ENCODE measurements at places on chromosomes 5 and 9. TPM values are rescaled to one million over a fixed set of nuclear protein-coding genes. Genes with fewer than 3 reads are reported as not detected.

PCDHB12 gene
- 10.7 TPM for total RNA-seq

TRIM52 gene
- 18.7 TPM for total RNA-seq

NUTM2G gene
- total RNA-seq: not detected

GRCh38 chr5:112221128-112221527, 197.9 kb downstream of the EPB41L4A start:
- DNase-seq: no peak

GRCh38 chr5:59293700-59294099, 599.8 kb downstream of the PDE4D start:
- DNase-seq: no peak

GRCh38 chr5:39352951-39353350, 11.3 kb downstream of the C9 start:
- peak; percentile 19 for DNase-seq

- DNase-seq: no peak
Measured at GRCh38 chr5:75666801-75667200, 50.4 kb downstream of the POC5 start.

GRCh38 chr9:107566611-107567061, 77.1 kb upstream of the KLF4 start:
- DNase-seq: no peak

DNA sequence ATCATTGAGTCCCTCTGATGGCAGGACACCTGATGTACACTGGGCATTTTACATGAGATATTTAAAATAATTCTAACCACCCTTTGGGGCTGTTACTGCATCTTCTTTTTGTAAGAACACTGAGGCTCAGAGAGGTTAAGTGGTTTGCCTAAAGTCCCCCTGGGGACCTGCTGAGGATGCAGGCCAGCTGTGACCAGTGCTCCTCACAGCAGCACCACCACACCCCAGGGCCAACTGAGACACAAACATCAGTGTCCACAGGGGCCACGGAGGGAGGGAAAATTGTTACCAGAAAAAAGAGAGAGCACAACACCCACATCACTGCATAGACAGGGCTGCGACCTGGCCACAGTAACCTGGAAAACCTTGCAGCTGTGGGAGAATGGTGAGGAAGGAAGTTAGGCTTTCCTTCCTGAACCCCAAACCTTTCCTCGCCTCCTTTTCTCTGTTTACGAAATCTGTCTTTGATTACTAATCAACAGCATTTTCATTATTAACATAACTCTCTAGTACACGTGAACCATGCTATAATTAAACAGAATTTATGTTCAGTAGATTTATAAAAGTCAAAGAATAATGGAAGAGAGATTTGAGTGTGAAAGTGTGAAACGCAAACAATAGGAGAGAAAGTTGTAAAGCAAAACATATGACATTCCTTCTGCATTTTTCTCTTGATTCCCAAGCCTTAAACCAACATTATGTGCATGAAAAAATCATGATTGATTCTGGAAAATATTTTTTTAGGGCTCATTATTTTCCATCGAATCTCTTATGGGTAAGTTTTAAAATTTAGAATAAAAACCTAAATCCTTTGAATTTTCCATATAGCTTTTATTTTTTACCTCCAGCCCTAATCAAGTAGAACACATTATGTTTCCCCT, 228.1 kb upstream of the DAPK1 start:
- no peak for DNase-seq

SPATA9 gene
- 0.40 TPM for total RNA-seq

DNA sequence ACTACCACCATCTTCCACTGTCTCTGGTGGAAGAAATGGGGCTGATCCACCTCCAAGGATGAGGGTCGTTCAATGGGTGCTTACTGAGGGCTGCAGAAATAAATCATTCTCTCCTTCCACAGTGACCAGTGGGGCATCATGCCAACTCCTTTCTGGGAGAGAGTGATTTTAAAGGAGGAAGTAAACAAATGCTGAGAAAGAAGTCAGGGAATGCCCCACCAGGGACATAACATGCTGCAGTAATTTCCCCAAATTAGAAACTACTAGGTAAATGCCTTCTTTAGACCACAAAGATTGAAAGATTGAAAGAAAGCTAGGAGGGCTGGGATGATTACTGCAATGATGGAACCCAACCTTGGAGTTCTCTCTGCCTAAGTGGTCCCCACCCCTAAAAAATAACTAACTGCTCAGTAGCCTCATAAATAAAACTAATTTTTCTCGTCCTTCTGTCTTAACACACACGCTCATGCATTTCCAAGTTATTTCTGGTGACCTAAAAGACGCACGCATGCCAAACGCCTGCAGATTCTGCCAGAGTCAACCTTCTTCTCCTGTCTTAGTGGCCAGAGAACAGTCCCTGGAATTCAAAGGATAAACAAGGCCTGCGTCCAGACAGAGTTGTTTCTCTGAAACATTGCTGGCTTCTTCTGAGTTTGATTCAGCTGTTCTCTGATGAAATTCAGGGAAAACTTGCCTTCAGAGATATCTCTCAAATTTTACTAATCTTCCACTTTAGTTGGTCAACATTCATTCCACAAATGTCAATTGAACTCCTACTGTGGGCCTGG, 250.0 kb downstream of the NR3C1 start:
- DNase-seq: no peak

GRCh38 chr5:160937570-160937969, 85.6 kb upstream of the ATP10B start:
- no peak for DNase-seq

DNA sequence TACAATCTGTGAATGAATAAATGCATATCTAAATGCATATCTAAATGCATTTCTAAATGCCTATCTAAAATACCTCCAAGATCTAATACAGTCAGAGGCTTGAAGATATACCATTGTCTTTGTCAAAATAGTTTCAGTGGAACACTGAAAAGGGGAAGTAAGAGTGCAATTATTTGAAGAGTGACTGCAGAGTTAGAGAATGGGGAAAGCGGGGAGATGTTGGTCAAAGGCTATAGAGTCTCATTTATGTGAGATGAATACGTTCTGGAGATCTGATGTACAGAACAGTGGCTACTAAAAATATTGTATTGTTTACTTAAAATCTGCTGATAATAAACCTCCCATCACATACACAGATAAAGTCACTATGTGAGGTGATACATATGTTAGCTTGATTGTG, 1126.2 kb upstream of the CDH9 start:
- DNase-seq: no peak

RLN1 gene
- 1.6 TPM for total RNA-seq

DNA sequence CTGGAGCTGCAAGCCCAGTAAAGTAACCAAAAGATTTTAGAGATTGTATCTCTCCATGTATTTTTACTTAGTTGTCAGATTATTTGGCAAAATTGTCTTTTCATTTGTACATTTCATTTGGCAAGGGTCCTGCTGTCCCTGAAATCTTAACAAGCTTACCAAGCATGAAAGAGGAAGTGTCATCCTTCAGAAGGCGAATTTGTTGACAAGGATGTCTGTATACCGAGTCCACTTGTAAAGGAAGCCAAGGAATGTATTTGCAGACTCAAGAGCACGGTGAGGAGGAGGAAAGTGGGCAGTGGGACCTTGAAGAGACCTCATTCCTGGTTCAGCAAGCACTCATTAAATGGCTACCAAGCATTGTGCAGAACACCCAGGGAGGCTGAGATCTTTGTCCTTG, 7.5 kb upstream of the OTULINL start:
- peak; percentile 65 for DNase-seq

IGIP gene
- total RNA-seq: 9.6 TPM

- no peak for DNase-seq
Measured at GRCh38 chr9:137265496-137266161, 10.5 kb downstream of the NELFB start.

GRCh38 chr5:137231540-137231939, 267.6 kb downstream of the SPOCK1 start:
- no peak for DNase-seq

DNA sequence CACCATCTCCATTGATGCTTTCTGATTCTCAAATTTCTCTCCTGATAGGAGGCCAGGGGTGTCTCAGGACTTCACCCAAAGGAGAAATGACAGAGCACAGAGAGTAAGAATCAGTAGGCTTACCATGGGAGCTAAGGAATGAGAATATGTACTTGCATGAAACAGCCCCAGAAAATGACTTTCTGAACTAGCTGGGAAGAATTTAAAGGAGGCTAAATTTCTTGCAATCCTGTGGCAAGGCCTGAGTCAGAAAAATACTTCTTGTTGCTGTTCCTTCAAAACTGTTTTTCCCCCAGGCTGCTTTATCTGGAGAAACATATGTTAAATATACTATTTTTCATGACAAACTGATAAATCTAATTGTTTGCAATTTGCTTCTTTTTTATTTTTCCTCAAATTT, 53.4 kb upstream of the FBXL7 start:
- no peak for DNase-seq

GRCh38 chr5:1551426-1552301, 27.9 kb upstream of the LPCAT1 start:
- peak; percentile 55 for DNase-seq

- no peak for DNase-seq
Measured at GRCh38 chr5:76781775-76782174, 37.1 kb upstream of the F2RL1 start.

- DNase-seq: no peak
Measured at GRCh38 chr5:140556438-140556837, 835 bp downstream of the SRA1 start.

PCDHB11 gene
- total RNA-seq: 9.7 TPM

- DNase-seq: no peak
Measured at GRCh38 chr9:89781838-89782540, 177.2 kb downstream of the GADD45G start.

RMRP gene
- 50,424 TPM for total RNA-seq

DNA sequence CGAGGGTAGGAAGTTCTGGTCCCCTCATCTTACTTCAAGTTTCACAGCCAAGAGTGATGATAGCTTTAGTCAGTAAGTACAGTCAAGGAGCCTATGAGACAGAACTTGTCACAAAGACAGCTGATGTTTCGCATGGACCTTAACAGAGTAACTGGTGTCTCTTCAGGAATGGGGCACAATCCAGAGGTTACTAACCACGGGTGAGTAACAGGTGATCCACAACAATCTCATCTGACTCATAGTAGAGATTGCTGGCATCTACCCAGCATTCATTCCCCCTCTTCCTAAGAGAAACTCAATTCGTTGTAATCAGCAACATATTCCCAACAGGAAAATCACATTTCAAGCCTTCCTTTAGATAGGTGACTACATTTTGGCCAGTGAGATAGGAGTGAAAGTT, 126.7 kb downstream of the SNX18 start:
- no peak for DNase-seq

MCCC2 gene
- total RNA-seq: 35.0 TPM

- DNase-seq: no peak
Measured at GRCh38 chr9:131443648-131444047, 49.8 kb downstream of the PRRC2B start.

- DNase-seq: peak; percentile 88
Measured at GRCh38 chr9:105218673-105219072, 25.8 kb upstream of the SLC44A1 start.

DNA sequence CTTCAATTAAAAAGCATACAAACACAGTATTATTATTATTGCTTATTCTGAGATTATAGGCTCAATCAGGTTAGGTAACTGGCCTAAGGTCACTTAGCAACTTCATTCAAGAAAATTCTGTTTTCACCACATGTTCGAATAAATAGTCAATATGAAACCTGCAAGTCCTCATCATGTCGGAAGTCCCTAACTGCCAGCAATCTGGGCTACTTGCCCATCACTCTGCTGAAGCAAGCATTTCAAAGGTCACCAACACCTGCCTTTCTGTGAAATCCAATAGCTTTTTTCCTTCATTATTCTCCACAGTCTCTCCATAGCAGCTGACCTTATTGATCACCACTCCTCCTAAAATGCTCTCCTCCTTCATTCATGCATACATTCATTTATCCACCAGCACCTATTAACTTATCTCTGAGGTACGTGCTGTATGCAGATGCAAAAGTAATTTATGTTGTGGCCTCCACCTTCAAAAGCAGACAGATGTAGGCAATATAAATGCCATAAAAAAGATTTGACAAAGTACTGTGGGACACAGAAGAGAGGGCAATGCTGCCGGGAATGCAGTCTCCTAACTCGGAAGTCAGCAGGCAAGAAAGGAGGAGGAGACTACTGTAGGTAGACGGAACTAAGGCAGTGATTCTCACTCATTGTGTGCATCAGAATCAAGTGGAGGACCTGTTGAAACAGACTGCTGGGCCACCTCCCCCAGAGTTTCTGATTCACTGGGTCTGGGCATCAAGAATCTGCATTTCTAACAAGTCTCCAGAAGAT, 310.9 kb downstream of the BNC2 start:
- no peak for DNase-seq

GRCh38 chr9:125100822-125101221, 42.5 kb downstream of the SCAI start:
- no peak for DNase-seq

IFNA2 gene
- not detected for total RNA-seq

DNA sequence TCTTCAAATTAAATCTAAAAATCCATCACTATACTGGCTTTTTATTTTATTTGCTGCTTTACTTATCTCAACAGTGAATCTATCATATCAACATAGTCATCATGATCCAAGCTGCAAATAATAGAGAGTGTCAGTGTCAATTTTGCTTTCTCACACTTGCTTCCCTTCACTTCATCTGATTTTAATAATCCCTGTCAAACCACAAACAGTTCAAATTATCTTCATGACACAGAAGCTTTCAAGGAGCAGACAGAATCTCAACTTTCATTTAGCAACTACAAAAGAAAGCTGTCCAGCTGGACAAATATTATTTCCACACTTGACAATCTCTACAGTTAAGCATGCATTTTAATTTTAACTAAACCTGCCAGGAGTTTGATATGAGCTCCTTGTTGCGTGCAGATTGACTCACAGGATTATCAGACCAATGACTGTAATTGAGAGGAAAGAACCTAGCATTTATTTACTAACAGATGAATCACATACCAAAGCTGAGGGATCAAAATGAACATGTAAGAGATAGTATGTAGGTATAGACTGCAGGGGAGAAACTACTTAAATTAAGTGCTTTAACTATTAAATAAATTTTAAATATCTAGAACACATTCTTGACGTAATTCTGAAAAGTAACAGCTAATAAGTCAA, 56.0 kb downstream of the KIAA0825 start:
- DNase-seq: no peak

PDE6A gene
- total RNA-seq: 0.44 TPM

GADD45G gene
- total RNA-seq: 5.5 TPM

- no peak for DNase-seq
Measured at GRCh38 chr5:38455796-38456330, 100.6 kb downstream of the LIFR start.

MYOT gene
- 3.0 TPM for total RNA-seq

- no peak for DNase-seq
Measured at GRCh38 chr9:37421914-37422288, 595 bp upstream of the GRHPR start.

GPR150 gene
- 0.06 TPM for total RNA-seq

DNA sequence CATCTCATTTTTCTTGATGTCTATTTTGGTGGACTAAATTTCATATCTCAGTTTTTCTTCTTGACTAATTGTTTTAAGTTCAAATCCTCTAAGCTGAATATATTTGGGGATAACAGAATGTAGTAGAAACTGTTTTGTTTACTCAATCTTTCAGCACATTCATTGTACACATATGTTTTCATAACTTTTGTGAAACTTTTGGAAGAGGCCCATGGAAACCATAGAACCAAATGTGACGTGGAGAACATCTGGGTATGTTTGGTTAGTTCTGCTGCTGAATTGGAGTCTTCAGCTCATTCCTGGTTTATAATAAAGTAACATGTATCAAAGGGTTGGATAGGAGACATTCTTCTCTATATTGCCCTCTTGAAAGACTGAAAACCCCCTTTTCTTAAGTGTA, 88.4 kb downstream of the CCDC171 start:
- DNase-seq: no peak

Measured in spinal cord (tissue), 10 donors.